ENCODE measurements at places on chromosomes 13 and 19. TPM values are rescaled to one million over a fixed set of nuclear protein-coding genes. Genes with fewer than 3 reads are reported as not detected.
A peak's percentile ranks its signal among the peaks of the same experiment; 100 is the strongest.

GRCh38 chr13:98195054-98195791, 18.2 kb upstream of the RNF113B start:
- no peak for DNase-seq

- no peak for DNase-seq
Measured at GRCh38 chr13:35736876-35737275, 260.4 kb upstream of the MAB21L1 start.

GRCh38 chr13:90750021-90750420, 597.5 kb upstream of the MIR17HG start:
- DNase-seq: no peak

DNA sequence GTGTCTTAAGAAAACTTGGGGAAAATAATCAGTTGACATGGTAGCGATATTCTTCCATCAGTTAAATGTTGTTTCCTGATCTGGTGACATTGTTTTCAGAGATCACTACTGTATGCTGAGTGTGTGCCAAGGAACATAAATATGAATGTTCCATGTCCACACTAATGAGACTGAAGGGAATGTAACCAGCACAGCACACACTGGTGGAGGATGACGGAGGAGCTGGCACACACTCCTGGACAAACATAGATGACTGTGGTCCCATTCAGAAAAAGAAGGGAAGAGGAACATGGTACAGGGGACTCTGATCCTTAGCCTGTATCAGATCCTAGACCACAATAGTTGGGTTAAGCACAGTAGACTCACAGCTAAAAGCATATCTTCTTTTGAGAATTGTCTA, 574.8 kb downstream of the MYO16 start:
- DNase-seq: no peak

GRCh38 chr13:75418997-75419396, 63.0 kb downstream of the TBC1D4 start:
- no peak for DNase-seq

- peak; percentile 30 for DNase-seq
Measured at GRCh38 chr13:36766295-36766694, 52.7 kb upstream of the RFXAP start.

GRCh38 chr13:109481040-109481439, 305.3 kb downstream of the IRS2 start:
- no peak for DNase-seq

DNA sequence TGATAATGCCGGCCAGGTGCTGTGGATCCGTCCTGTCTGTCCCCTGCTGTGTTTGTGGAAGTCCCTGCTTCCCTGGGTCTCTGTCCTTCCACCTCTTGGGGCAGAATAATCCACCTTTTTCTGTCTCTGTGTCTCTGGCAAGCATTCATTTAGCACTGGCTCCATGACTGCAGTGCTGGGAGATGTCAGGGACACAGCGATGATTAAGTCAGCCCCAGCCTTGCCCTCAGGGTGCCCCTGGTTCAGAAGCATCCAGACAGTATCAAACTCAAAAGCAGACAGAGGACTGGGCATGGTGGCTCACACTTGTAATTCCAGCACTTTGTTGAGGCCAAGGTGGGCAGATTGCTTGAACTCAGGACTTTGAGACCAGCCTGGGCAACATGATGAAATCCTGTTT, 1.5 kb downstream of the HIPK4 start:
- no peak for DNase-seq

DNA sequence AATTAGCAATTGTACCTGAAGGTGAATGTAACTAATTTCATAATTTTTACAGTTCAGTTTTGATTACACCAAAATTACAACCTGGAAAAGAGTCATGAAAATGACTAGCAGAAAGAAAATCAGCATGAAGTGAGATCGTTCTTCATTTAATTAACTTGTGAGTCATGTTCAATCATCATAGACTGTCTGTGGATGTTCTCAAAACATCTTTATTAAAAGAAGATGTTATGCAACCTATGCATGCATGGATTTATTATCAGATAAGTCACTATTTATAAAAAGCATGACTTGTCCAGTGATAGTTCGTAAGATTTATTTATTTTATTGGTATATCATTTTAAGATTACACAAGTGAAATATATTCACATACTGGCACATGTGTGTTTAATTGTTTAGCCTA, 245.9 kb downstream of the ITGBL1 start:
- DNase-seq: no peak

DNA sequence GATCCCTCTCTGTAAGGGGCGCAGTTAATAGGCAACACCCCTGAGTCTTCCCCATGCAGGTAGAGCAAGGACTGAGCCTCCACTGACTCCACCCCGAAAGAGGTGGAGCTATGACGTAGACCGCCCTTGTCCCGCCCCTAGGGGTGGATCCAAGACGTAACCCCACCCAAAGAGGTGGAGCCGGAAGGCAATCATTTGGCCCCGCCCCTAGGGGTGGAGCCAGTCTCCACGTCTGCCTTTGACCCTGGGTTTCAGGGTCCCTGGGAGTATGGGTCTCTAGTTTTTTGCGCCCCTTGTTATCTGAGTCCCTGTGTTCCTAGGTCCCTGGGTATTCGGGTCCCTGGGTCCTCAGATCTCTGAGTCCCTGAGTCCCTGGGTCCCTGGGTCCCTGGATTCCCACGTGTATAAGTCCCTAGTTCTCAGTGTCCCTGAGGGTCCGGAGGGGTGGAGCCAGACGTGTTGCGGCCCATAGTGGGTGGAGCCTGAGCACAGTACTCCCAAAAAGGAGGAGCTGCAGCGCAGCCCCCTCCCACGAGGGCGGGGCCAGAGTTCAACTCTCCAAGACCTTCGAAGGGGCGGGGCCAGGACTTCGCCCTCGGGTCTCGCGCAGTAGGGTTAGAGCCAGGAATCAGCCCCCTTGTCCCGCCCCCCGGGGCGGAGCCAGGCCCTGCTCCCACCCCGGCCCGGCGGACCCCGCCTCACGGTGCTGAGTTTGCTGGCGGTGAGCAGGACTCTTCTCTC, 5.3 kb downstream of the DENND1C start:
- no peak for DNase-seq

ZNF544 gene
- 0.08 TPM for total RNA-seq

ZNF541 gene
- total RNA-seq: not detected

KIR3DL1 gene
- not detected for total RNA-seq

IZUMO2 gene
- not detected for total RNA-seq

N4BP2L1 gene
- total RNA-seq: not detected

GNA15 gene
- total RNA-seq: not detected

Measured in H4 (cell line).